NCI-H2227 treated with DMSO at 0.1 percent for 48 hours (cell line): ENCODE measurements at places on chromosomes 2 and 18.

GRCh38 chr2:241615041-241615440 is 21.9 kb downstream of the THAP4 start:
- no peak for DNase-seq

- DNase-seq: no peak
Observed at GRCh38 chr2:187390891-187391290, 57.2 kb downstream of the CALCRL start.

DNA sequence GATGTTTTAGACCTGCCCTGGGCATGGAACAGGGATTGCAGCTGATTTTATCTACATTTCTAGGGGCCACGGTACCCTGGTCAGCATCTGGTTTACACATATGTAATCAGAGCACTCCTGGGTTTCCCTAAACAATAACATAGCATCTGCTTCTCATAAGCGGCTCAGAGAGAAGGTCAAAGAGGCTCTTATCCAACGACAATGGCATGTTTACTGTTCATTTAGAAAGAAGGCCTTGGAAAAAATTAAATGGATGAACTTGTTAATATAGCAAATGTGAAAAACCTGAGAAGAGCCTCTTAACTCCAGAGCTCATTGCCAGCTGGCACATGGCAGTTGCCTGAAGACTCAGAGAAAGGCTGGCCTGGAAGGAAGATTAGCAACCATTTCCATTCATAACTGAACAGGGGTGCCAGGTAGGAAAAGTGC is 202.8 kb upstream of the THUMPD2 start:
- no peak for DNase-seq

DNA sequence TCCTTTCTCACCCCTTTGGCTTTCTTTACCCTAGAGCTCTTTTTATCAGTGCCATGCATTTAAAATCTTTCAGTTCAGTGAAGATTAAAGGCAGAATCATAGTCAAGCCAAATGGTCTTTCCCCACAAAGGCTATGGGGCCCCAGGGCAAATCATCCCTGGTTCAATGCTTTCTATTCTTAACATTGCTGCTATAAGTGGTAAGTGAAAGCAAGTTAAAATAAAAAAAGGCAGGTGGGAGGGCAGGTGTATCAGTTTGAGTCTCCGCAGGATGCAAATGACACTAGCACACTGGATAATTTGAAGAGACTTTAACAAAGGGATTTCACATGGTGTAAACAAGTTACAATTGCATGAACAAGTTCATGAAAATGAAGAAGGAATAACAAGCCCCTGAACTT is 757.4 kb downstream of the SATB2 start:
- DNase-seq: no peak

- DNase-seq: no peak
Observed at GRCh38 chr2:132664096-132664495, 5.9 kb downstream of the LYPD1 start.
